ENCODE measurements at places on chromosomes 5 and 9.
A peak's percentile ranks its signal among the peaks of the same experiment; 100 is the strongest.

- no peak for DNase-seq
Measured at GRCh38 chr5:75948438-75948837, 134.7 kb upstream of the SV2C start.

DNA sequence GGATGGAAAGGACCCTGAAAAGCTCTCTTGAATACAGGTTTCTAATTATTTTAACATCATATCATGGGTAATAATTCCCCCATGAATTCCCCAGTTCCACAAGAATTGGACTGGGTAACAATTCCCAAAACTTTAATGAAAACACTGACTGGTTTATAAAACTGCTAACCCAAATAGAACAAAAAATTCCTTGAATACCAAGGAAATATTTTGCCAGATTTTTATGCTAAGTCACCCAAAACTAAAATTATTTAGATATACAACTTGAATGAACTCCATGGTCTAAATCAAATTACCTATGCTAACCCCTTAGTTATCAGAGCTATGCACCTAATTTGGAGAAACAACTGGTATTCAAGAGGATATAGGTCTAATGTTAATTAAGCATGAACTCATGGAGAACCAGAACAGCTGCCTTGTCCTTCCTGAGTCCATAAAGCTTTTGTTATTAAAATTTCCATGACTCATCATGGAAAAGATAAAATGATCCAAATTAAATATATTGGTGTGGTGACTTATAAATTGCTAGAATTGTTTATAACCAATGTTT lies 164.9 kb upstream of the TUT7 start:
- peak; percentile 19 for DNase-seq

DNA sequence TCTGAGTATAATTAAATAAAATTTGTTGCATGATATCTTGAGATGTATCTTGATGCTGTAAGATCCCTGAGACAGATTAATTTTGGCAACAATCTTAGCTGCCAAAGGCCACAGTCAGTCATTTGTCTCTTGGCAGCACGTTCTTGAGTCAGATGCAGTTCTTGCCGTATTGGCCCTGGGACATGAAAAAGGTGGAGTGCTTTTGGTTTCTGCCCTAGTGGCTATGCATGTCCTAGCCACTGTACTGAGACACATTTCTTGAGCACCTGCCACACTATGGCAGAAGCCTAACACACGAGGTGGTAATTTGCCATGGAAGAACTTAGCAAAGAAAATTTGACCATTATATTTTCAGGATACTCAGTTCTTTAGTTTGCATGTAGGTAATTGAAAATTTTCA lies 45.0 kb upstream of the PHF2 start:
- DNase-seq = no peak

- DNase-seq = no peak
Measured at GRCh38 chr5:57956636-57957035, 474.0 kb upstream of the ACTBL2 start.

DNA sequence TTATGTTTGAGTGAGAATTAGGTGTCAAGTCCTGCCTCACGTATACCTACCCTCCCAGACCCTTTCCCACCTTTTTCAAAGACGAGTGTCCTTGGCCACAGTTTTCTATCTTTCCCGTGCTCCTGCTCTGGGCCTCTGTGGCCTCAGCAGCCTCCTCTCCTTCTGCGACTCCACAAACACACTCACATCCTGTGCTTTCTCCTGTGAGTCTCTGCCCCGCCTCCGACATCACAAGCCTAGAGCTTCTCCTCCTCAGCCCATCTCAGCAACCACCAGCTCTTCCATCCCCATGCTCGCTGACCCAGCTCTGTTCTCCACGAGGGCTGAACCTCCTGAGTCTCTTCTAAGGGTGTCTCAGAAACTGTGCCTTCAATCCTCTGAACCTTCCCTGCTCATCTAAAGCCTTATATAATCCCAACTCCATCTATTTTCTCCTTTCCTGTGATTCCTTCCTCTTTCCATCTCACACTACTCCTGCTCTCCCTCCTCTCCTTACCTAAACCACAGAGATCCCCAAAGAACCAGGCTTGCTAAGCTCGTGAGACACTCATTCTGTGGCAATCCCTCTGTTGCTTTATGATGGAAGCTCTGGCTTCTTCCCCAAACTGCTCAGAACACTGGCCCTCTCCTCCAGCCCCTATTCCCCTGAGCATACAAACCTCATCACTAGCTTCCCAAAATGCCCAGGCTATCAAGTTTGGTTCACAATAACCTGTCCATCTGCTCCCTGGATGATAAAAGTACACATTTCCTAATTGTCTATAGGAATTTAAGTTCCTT lies 55.2 kb downstream of the RASEF start:
- peak; percentile 64 for DNase-seq

DNA sequence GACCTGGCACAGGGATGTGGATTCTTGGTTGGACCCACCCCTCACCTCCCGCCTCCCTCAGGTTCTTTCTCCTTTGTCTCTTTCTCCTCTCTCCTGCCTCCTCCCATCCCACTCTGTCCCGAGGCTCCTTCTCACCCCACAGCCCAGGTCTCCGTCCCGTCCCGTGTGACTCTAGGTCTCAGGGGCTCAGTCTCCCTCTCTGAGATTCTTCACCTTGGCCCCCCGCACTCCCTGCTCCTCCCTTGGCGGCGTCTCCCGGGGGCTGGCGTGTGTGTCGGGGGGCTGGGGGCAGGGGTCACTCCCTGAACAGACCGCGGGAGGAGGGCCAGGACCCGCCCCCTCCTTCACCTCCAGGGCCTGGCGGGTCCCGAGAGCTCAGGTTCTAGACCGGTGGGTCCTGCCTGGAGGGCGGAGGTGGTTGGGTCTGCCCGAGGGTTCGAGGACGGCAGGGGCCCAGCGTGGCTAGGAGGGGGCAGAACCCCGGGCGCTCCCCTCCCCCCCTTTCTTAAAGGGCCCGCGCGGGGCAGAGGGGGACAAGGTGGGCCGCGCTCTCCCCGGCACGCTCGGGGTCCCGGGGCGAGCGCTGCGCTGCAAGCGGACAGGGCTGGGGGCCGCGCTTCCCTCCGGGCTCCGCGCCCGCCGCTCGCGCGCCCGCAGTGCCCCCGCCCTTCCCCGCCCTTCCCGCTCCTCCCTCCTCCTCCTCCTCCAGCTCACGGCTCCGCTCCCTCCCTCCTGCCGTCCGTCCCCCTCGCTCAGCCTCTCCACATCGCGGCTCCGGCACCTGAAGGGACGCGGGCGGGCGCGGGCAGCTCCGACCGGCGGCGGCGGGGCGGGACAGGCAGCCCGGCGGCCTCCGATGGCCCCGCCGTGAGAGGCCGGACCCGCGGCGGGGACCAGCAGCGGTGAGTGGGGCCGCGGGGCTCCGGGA lies at the start of gene PSD2:
PSD2 (plus strand) TSS at position 735 of the 928 bp plus-strand sequence. CDS start 13,633 bp downstream, outside the sequence.
- no peak for DNase-seq

- no peak for DNase-seq
Measured at GRCh38 chr5:50969151-50970031, 303.0 kb downstream of the PARP8 start.

DNA sequence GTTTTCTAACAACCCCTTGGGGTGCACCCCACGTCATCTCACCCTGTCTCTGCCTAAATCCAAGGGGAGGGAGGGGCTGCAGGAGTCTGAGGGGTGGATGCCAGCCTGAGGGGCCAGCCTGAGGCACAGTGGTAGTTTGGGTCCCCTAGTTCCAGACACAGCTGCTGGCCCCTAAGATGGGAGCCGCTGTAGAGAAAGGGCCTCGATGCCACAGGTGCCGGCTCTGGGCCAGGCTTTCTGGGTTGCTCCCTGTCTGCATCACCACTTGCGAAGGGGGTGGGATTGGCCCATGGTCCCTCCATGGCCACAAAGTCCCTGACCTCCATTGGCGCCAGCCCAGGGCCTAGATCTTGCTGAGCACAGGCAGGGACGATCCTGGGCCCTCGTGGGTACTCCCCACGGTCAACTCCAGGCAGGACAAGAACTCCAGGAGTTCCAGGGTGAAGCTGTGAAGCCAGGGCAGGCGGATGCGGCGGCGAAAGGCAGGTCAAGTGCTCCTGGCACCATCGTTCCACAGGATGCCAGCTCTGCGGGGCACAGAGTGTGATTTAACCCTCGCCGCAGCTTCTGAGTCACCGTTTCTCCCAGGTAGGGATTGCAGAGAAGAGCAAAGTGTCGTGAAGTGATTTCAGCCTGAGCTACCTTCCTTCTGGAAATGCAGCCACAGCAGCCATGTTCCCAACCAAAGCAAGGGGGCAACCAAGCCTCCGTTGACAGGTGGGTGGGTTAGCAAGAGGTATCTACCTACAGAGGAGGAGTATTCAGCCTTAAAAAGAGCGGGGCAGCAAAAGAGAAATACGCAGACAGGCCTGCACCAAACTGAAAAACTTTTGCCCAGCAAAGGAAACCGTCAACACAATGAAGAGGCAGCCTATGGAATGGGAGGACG lies 41.6 kb upstream of the EXOC3 start:
- DNase-seq = no peak

DNA sequence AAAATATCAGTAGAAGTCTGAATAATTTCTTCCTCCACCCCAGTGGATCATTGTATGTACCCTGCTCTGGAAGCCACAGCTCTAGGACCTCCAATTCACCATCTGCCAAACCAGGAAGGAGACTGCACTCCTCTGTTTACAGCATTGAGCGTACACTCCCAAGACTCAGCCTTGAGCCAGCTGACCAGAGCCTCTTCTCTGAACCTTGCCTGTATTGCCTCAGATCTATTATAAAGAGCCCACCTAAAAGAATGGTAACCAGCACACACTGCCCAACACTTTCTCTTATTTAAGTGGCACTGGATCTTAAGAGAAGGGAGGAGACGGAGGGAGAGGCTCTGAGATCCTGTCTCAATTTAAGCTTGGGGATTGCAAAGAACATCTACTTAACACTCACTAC lies 217.8 kb upstream of the RASEF start:
- DNase-seq = no peak

- no peak for DNase-seq
Measured at GRCh38 chr9:96130970-96131369, 171.0 kb downstream of the HSD17B3 start.

DNA sequence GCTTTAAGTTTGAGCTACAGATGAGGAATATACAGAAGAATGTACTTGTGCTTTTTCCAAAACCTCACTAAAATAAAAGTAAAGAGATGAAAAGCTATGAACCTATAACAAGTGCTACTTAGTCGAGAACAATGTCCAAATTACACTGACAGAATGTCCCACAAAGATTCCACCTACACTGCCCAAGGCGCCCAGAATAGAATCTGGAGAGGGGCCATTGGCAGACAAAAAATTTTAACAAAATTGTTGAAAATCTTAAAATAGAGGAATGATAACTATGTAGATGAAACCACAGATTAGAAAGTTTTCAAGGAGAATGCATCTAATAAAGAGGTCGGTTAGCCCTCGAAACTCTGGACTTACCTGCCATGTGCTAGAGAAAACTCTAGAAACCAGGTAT lies 235.3 kb downstream of the CETN3 start:
- peak; percentile 20 for DNase-seq

DNA sequence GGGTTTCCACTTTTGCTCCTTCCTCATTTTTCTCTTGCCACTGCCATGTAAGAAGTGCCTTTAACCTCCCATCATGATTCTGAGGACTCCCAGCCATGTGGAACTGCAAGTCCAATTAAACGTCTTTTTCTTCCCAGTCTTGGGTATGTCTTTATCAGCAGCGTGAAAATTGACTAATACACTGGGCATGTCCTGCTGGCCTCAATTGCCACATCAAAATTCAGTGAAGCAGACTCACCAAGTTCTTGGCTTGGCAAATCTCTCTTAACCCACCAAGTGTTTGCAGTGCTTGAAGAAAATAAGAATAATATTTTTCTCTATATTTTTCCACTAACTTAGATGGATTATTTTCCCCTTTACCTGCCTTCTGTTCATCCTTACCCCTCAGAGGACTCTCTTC lies 212.0 kb downstream of the BRINP1 start:
- DNase-seq = no peak

- no peak for DNase-seq
Measured at GRCh38 chr9:34385561-34386230, 9.0 kb upstream of the MYORG start.

GRCh38 chr5:90484540-90484939 lies 9.9 kb downstream of the POLR3G start:
- no peak for DNase-seq

DNA sequence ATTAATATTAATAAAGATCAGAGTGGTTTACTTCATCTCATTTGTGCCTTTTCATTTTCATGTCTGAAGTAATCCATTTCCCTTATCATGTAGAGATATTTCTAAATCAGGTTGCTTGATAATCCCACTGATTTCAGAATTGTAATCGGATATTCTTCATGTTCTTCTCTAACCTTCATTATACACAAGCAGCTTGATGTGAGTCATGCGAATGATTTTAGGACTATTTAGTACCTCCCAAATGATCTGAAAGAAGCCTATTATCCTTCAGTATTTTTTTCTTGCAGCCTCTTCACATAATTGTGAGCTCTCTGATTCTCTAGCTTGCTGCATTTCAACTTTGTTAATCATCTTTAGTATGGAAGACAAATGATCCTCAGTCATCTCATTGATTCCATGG lies 182.0 kb downstream of the GIN1 start:
- peak; percentile 28 for DNase-seq

- DNase-seq = no peak
Measured at GRCh38 chr5:167993771-167994170, 297.7 kb upstream of the WWC1 start.

DNA sequence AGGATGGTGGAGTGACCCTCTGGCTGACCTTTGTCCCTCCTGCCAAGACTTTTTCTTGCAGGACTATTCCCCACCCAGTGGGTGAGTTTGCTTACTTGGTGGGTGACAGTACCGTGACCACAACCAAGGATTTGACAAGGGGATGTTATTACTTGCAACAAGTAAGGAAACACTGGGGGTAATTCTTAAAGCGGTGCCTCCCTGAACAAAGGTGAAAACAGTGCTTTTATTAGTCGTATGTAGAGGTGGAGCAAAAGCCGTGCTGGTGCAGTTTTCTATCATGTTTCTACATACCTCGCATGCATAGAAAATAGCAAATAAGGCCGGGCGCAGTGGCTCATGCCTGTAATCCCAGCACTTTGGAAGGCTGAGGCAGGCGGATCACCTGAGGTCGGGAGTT lies 41.0 kb upstream of the KDM4C start:
- no peak for DNase-seq

DNA sequence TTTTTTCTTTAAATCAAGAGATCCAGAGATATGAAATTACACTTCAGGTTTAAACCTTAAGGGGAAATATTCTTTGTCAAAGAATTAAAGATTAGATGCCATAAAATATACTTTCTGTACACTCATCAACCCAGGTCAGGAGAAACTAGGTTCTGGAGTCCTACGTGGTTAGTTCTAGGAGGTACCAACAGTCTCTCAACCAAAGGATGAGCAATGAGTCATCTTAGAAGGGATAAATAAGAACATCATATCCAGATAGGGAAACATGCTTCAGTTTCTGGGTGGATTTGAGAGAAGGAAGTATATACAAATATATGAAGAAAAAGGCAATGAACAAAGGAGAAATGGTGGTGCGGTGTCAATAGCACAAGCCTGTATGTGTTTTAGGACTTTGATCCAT lies 98.2 kb downstream of the CSNK1G3 start:
- peak; percentile 7 for DNase-seq

GRCh38 chr5:136033234-136033633 lies 4.4 kb downstream of the TGFBI start:
- DNase-seq = no peak
